Fibroblast of skin of back (primary cell): ENCODE measurements at places on chromosomes 5 and 9.

DNA sequence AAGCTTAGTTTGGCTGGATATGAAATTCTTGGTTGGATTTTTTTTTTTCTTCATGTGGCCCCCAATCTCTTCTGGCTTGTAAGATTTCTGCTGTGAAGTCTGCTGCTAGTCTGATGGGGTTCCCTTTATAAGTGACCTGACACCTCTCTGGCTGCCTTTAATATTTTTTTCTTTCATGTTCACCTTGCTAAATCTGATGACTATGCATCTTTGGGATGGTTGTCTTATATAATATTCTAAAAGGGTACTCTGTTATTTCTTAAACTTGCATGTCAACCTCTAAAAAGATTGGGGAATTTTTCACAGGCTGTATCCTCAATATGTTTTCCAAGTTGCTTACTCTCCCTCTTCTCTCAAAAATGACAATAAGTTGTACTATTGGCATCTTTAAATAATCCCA is 500.0 kb downstream of the CAAP1 start:
- no peak for DNase-seq

DNA sequence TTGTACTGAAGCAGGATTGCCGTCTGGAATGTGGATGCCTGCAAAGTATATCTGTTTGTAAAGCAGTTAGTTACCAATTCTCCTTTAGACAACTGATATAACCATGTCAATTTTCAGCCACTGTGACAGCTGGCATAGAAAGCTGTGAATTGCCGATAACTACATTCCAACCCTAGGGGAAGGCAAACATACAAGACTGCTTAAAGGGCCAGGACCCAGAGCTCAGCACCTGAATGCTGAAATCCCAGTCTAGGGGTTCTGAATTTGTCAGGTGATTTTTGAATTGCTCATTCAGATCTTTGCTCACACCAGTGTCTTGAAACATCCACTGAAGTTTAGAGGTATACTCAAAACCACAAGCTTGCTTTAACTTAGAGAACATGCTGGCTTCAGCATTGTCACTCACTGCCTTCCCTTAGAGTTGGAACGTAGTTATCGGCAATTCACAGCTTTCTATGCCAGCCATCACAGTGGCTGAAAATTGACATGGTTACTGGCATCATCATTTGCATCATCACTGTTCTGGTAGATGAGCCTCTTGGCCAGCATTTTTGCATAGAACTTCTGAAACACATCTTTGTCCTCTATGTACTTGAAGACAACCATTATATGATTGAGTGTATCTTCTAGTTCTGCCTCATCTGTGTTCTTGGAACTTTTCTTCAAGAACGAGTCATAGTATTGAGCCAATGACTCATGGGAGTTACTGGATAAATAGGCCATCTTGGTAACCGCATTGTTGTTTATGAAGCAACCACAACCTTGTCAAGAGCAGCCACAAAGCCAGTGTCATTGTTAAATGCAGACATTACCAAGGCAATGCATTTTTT is 82.1 kb downstream of the CCDC192 start:
- DNase-seq = peak; percentile 93

DNA sequence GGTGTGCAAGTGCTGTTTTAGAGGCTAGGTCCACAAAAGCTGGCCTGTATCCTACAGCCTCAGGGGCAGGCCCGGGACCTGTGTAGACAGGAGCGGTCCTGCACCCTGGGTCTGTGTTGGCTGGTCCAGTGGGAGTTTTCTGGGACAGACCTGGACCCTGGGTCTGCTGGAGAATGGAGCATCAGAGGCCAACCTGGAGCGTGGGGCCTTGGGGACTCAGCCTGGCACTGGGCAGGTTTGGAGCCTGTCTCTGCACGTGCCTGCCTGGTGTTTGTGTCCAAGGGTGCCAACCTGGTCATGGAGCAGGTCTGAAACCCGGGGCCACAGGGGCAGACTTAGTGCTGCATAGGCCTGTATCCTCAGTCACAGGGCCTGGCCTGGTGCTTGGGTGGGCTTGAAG is 45.8 kb downstream of the SRFBP1 start:
- no peak for DNase-seq

GRCh38 chr5:147613359-147613758 is 103.5 kb upstream of the DPYSL3 start:
- peak; percentile 19 for DNase-seq

- no peak for DNase-seq
These were observed 38.4 kb downstream of the CDKL3 start for GRCh38 chr5:134328619-134329018.

DNA sequence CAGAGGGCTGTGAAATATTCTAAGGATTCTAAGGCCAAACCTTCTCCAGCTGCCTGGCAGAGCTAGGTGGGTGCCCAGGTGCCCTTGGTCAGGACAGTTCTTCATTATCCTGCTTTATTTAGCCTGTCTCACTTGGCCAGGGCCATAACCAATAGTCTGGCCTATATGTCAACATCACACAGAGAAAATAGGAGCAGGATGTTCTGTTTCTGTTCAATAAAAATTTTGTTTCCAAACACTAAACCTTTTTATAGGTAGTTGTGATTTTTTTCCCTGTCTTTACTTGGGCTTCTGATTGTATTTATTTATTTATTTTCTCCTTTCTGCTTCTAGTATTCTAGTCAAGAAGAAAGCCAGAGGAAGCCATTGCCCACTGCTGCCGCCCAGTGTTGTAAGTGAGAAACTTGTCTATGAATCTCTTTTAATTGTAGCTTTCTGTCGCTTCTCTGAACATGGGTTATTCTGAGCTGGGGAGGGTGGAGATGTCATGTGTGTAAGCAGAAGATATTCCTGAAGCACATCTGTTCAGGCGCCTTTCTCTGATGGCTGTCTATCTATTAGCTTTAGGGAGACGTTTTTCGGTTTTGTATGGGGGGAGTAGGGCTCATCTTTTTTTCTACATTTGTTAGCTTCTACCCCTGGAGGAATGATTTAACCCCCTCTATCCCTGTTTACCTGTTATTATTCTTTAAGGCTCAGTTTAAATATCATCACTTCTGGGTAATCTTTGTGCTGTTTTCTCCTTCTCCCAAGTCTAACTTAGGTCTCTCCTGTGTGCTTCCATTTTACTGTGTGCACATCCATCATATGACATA is 97.1 kb downstream of the UNC13B start:
- DNase-seq = peak; percentile 77

DNA sequence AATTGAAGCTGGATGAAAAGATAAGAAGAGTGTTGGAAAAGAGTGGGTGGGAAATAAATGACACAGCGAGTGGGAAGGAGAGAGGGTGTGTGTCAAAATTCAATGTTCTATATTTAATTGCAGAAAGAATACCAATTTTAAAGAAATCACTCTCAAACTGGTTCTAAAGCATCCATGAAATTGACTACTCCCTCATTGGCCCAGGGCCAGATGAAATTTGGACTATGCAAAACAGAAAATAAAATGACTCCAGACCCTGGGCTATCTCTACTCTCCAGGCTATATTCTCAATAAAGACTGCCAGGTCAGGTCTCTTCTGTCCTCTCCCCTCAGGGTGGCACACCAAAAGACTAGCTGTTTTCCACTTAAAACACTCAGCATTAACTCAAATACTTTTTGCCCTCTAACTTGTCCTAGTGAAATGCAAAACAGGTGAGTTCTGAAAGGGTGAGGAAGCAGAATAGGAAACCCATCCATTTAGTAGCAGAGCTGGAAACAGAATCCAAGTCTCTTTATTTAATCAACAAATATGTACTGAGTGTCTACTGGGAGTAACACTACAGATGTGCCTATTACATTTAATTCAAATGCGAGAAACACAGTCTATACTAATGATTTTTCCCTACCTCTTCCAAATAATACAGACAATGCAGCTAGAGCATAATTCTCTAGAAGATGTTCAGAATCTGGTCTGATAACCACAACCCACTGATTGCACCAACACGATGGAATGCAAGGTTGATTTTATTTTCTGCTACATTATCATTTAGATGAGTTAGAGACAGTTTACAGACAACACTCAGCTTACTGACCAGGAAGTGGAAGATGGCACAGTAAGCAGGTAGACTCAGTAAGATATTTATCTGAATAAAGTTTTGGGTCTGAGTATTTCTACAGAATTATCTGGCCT is 42.1 kb downstream of the EFCAB9 start:
- no peak for DNase-seq

DNA sequence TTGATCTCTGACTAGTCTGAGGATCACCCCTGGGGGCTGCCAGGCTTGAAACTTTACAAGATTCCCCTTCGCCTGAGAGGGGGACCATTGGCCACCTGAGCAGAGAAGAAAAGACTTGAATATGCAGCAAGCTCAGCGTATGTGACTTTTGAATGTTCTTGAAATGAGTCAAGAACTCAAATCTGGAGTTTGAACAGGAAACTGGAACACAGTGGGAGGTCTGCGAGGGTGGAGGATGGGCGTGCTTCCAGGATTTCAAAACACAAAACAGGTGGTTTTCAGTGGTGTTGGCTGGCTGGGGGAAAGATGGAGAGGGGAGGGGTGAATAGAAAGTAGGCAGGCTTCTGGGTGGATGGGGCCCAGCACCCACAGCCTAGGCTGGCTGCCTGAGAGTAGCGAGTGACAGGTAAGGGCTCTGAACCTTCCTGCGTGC is 40.6 kb downstream of the TMEM174 start:
- DNase-seq = peak; percentile 78

- peak; percentile 61 for DNase-seq
These were observed 355.6 kb upstream of the DAB2 start for GRCh38 chr5:39780347-39780746.

GRCh38 chr9:35568196-35568595 is 36.9 kb upstream of the TESK1 start:
- DNase-seq = peak; percentile 30
